ENCODE measurements at places on chromosomes 13 and 19. TPM values are rescaled to one million over a fixed set of nuclear protein-coding genes. Genes with fewer than 3 reads are reported as not detected.

GRCh38 chr13:54183728-54184127 is 1155.1 kb downstream of the OLFM4 start:
- no peak overlapping the region for H3K4me3 ChIP-seq
- no peak for DNase-seq
- H3K27me3 ChIP-seq, result no peaks in the 10 kb centered on the region
- no peaks in the 10 kb centered on the region for H3K36me3 ChIP-seq
- no peaks in the 10 kb centered on the region for H3K4me1 ChIP-seq
- no peak overlapping the region for H3K27ac ChIP-seq

DNA sequence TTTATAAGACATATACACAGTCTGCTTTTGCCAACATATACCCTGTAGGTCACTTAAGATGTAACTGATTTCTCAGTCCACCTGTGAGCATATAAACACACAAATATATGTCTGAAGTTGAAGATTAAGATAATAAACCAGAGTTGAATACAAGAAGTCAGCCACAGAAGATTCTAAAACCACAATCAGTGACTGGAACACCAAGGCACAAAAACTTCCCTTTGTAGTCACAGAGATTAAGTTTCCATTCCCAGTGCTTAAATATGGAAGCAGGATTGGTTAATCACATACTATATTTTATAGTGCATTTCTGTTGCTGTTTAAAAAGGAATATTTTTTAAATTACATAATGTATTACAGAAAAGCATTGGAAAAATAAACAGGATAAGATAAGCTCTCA is 39.9 kb downstream of the MTMR6 start:
- no peaks in the 10 kb centered on the region for H3K36me3 ChIP-seq
- no peak overlapping the region for H3K27ac ChIP-seq
- H3K4me1 ChIP-seq, result no peaks in the 10 kb centered on the region
- no peaks in the 10 kb centered on the region for H3K27me3 ChIP-seq
- no peak overlapping the region for H3K4me3 ChIP-seq

- no peak for DNase-seq
- no peaks in the 10 kb centered on the region for H3K27me3 ChIP-seq
- no peaks in the 10 kb centered on the region for H3K4me1 ChIP-seq
- no peak overlapping the region for H3K4me3 ChIP-seq
These were observed 35.6 kb downstream of the GADD45B start for GRCh38 chr19:2511570-2511969.

The CYP2S1 gene
- 56.0 TPM for total RNA-seq

- H3K27me3 ChIP-seq, result no peaks in the 10 kb centered on the region
- H3K4me1 ChIP-seq, result peaks cover 17% of the 10 kb centered on the region
- no peaks in the 10 kb centered on the region for H3K36me3 ChIP-seq
- H3K4me3 ChIP-seq, result no peak overlapping the region
These were observed 19.3 kb downstream of the COL4A2 start for GRCh38 chr13:110326263-110326904.
